CD14-positive monocyte (primary cell): ENCODE measurements at places on chromosomes 4 and X.

- no peak for DNase-seq
These were observed 675.4 kb downstream of the RAPGEF2 start for GRCh38 chr4:159778298-159778697.

DNA sequence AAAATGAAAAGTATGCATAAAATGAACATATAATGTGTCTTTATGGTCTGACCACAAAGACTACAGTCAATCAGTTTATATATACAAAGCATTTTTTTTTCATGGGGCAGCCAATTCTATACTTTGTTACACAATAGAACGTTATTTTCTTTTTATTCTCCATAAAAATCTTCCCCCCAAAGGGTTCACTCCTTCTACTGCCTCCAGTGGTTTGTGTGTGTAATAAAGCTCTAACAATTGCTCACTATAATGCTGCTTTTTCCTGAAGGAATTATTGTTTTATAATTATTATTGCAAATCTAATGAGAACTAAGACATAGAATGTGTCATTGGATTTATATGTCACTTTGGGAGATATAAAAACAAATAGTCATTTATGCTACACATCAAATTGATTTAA lies 664.1 kb upstream of the PABPC4L start:
- DNase-seq: no peak

GRCh38 chr4:32930700-32931099 lies 2210.5 kb downstream of the PCDH7 start:
- no peak for DNase-seq

GRCh38 chr4:37727635-37728034 lies 41.5 kb upstream of the RELL1 start:
- DNase-seq: no peak

DNA sequence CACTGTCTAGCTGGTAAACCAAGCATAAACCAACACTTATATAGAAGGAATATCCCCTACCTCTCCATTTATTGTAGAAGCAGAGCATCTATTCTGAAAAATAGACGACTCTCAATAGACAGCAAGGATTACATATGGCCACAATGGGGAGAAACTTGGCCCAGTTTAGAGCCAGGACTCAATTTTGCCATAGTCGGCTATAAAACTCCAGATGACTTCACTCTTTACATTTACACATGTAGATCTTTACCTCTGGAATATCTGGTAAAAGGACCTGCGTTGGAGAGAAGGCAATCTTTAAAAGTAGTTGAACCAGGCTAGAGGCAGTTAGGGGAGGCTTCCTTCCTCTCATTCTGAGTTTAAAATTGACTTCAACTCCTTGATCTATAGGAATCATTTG lies 77.3 kb downstream of the HMGB2 start:
- no peak for DNase-seq

- no peak for DNase-seq
These were observed 25.2 kb upstream of the FGFR3 start for GRCh38 chr4:1767770-1768366.

DNA sequence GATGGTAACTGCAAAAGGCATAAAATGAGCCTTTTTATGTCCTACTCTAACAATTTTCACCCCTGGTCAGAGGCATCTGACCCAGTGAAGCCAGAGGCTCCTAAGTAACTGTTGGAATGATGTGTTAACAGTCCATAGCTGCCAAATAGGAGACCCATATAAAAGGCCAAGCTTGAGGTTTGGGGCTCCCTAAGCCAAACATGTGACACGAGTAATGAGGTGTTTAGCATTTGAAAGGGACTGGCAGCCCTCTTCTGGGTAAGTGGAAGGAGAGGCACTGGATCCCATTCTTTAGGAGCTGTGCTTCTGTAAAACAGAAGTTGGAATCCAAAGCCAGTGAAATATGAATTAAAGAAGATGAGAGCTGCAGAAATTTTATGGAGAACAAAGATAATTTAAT lies 100.6 kb upstream of the PNPLA4 start:
- no peak for DNase-seq

DNA sequence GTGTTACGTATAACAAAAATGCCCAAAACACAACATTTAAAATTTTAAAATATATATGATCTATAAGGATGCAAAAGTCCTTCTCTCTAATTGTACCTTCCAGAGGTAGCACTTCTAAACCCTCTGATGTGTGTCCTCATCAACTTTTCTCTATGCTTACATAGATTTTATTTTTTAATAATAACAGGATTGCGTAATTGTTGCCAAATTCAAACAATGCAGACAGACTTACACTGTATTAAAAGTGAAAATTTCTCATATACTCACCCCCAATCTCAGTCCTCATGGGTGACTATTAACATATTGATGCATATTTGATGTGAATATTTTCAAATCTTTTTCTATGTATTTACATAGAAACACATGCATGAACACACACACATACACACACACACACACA lies 144.0 kb downstream of the RBMX2 start:
- DNase-seq: no peak

GRCh38 chr4:38516190-38516589 lies 147.8 kb upstream of the KLF3 start:
- no peak for DNase-seq

GRCh38 chrX:69324851-69325250 lies 159.6 kb upstream of the PJA1 start:
- DNase-seq: no peak

GRCh38 chrX:21225643-21226042 lies 148.6 kb upstream of the CNKSR2 start:
- no peak for DNase-seq

DNA sequence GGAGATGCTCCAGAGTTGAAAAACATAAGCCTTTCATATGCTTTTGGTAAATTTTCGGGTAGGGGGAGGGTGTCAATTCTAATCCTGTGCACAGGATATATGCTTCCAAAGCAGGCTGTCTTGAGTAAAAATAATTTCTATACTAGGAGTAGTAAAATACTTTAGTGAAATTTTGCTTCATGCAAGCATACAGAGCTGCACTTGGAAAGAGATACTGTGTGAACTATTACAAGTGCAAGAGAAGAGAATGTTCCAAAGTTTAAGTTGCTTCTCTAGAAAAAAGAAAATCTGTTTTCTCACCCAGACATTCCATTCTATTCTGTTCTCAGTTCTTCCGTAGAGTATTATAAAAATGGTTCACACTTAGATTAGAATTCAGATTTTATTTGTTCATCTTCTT lies 324.6 kb upstream of the AADAT start:
- no peak for DNase-seq

GRCh38 chr4:107279733-107280132 lies 243.6 kb upstream of the DKK2 start:
- no peak for DNase-seq

DNA sequence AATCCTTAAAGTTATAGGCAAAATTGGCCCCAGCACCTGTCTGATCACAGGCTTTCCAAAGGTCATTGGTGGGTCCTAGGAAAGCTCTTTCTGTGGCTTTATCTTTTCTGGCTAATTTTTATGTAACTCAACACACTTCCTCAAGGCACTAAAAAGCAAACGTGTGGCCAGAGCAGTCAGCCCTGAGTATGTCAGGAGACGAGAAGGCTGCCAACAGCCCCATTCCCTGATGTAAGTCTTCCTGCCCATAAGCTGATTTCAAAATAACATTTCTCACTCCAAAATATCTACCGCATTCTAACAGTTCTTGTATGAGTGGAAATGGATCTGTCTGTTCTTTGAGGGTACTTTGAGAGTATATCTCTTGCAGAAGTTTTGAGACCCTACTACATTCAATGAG lies 25.5 kb upstream of the FUNDC1 start:
- DNase-seq: no peak
